HCT116 (cell line): ENCODE measurements at places on chromosomes 4 and X. TPM values are rescaled to one million over a fixed set of nuclear protein-coding genes. Genes with fewer than 3 reads are reported as not detected.

Gene RNF150
- total RNA-seq, result 0.07 TPM

Gene PTCHD1
- not detected for total RNA-seq

Gene TBX22
- not detected for total RNA-seq

Gene IQCM
- total RNA-seq, result 0.20 TPM

Gene MAGEA10
- total RNA-seq, result not detected

DNA sequence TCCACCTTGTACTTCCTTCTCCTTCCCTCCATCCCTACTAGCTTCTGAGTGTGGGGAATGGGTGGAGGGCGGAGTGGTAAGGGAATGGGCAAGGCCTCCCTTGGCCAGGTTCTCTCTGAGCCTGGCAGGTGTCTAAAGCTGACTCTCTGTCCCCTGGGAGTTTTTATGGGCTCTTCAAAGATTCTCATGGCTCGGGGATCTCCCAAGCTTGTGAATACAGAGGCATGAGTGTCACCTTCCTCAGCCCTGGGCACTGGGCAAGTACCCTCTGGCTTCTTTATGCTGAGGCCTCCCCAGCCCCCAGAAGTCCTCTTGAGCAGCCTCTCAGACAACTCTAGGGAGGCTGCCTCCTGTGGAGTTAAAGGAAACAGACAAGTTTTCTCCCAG, 32.5 kb upstream of the DDX3X start:
- no peak for DNase-seq

DNA sequence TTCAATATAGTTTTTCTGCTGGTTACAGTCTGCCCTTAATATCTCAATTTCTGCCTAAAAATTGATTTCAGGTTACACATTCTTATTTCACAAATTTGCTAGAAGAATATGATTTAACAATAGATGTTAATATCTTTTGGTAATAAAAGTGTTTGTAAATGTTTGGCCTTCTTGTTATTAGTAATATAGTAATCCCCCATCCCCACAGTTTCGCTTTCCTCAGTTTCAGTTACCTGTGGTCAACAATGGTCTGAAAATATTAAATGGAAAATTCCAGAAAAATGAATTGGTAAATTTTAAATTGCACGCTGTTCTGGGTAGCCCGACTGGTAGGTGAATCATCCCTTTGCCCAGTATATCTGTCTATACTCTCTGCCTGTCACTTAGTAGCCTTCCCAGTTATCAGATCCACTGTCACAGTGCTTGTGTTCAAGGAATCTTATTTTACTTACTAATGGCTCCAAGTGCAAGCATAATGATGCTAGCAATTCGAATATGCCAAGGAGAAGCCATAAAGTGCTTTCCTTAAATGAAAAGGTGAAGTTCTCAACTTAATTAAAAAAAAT, 3.5 kb upstream of the BMP2K start:
- DNase-seq, result no peak

DNA sequence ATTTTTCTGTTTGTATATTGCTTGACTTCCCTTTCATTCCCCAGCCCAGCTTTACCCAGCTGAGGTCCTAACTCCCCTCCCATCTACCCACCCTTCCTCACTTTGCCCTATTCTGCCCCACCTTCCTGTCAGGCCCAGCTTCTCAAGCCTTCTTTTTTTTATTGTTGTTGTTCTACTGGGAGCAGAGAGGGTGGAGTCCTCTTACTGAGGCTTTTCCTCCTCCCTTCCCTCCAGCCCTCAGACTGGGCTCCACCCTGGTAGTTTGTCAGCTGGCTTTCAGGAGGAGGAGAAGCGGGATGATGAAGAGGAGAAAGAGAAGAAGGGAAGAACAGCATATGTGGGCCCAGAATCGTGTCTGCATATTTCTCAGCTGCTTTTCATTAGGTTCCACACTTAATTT, 3.2 kb upstream of the KLF8 start:
- DNase-seq, result no peak

DNA sequence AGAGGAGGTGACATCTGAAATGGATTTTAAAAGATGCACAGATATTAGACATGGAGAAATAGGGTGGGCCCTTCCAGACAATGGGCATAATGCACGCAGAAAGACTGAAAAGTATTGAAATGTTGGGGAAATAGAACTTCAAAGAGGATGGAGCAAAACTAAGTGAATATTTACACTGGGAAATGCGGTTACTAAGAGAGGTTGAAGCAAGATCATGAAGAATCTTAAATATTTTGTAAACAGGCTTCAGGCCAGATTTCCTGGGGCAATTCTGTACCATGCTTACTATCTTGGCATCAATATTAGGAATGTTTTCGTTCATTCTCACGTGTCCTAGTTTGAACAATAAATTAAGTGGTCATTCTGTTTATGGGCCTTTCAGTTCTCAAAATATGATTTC, 216.3 kb downstream of the ADAMTS3 start:
- DNase-seq, result no peak

- DNase-seq, result no peak
Observed at GRCh38 chr4:41819621-41820020, 71.1 kb upstream of the PHOX2B start.

DNA sequence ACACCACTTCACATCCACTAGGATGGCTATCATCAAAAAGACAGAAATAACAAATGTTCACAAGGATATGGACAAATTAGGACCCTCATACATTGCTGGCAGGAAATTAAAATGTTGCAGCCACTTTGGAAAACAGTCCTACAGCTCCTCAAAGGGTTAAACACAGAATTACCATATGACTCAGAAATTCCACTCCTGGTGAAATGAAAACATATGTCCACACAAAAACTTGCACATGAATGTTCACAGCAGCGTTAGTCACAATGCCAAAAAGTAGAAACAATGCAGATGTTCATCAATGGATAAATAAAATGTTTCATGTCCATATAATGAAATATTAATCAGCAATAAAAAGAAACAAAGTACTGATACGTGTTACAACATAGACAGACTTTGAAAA, 15.1 kb downstream of the S100G start:
- DNase-seq, result no peak

- DNase-seq, result peak; percentile 49
Observed at GRCh38 chr4:158172261-158173258, at the start of gene GASK1B. Gene GASK1B (minus strand): TSS chr4:158173025. CDS start chr4:158171375, 1,650 bp downstream.

DNA sequence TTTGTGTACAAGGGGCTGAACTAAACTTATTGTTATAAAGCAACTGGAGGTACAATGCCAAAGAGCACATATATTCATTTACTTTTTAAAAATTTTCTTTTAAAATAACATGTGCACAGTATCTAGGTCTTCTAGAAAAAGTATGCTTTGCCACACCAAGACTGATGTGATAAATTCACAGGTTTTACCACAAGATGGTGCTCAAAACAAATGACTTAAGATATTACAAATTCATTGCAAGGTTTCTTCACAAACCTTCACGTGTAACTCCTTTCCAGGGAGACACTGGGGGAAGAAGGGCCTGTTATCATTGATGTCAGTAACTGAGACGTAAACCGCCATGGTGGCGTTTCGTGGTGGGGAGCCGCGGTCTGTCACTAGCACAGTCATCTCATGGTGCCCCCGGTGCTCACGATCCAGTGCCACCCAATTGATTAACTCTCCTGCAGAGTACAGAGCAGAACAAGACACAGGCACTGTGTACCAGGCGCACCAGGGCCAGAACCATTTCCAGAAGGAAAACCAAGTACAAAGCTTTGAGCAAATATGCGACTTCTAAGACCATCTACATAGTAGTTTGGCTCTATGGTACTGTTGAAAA, 162.2 kb downstream of the DCHS2 start:
- no peak for DNase-seq

DNA sequence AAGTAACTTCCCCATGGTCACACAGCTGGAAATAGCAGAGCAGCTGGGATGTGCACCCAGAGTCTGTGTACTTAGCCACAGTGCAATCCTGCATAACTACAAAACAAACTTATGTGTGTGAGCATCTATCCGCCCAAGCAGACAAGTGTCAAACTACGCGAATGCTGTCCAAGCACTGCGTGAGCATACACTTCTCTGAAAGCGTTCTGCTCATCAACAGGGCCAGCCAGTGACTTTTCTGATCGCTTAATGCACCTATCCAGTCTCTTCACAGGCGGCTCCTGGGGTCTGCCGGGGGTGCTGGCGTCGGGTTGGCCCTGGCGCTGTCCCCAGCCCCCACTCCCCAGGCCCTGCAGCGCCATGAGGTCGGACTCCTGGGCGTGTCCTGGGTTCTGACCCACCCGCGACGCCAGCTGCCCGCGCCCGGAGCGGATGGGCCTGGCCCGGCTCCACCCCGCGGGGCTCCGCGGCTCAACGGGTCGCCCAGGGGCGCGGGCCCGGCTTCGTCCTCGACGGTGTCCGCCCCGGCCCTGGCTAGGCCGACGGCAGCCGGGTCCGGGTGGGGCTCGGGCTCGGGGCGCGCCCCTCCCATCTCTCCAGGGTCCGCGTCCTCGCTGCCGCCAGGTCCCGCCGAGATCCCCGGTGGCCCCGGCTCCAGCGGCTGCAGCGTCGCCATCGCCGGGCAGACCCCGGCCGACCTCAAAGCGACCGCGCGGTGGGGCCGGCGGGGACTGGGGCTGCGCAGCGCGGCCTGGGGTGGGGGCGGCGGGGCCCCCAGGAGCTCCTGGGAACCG, 1.3 kb upstream of the ZNF141 start:
- DNase-seq, result no peak

GRCh38 chr4:166399021-166399420, 526.0 kb downstream of the TLL1 start:
- no peak for DNase-seq

DNA sequence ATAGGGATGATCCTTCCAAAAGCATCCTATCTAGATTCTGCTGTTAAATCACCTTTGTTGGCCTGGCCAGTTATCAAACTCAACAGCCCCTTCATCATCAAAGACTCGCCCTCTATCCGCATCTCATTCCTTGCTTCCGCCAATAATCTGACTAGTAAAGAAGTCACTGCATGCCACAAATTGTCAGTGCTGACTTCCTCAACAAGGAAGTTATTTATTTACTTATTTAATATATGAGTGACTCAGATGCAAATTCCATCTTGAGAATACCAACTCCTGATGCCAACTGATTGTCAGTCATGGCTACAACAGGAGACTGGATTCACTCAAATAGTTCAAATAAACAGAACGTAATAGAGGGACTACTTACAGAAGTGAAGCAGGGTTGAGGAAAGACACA, 283.8 kb downstream of the TRIML1 start:
- no peak for DNase-seq

DNA sequence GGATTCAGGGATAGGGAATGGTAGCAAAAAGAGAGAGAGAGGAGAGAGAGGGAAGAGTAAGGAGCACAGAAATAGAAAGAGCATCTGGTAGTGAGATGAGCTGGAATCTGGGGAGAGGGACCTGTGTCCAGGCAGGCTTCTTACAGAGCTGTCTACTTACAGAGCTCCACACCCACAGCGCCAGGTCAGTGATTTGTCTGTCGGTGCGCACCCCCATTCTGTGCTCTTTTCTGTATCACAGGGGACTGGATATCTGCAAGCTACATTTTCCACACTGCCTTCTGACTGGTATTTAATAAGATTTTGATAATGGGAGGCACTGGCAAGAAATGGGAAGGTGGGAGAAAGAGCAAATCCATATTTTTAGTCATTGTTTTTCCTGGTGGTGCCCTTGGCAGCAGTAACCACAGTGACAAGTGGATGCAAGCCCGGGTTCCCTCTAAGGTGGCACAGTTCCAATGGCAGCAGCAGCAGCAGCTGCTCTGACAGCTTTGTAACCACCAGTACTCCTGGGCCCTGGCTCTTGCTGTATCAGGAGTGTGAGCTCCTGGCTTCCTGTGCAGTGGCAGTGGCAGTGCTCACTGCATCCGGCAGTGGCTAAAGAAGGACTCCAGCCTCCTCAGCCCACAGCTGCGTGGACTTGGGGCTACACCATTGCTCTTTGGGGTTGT, 300.5 kb downstream of the TRIML1 start:
- no peak for DNase-seq

DNA sequence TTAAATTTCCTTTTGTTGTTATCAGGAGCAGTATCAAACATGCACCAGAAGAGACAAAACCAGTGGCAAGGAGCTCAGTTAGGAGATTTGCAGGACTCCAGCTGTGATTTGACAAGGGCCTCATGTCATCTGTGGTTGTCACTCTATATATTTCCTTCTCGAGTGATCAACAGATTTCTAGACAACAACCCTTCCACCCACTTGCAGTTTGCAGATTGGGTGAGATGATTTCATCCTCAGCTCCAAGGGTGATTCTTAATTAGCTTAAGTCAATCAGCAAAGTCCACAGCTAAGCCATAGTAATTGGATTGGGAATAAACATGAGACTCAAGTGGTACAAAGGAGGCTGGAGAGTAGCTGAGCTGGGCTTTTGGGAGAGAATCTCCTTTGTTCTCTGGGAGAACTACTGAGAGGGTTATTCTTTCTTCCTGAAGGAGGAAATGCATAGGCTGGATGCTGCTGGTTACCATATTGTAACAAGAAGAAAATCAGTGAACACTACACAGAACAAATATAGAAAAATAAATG, 192.8 kb downstream of the PPARGC1A start:
- DNase-seq, result no peak

DNA sequence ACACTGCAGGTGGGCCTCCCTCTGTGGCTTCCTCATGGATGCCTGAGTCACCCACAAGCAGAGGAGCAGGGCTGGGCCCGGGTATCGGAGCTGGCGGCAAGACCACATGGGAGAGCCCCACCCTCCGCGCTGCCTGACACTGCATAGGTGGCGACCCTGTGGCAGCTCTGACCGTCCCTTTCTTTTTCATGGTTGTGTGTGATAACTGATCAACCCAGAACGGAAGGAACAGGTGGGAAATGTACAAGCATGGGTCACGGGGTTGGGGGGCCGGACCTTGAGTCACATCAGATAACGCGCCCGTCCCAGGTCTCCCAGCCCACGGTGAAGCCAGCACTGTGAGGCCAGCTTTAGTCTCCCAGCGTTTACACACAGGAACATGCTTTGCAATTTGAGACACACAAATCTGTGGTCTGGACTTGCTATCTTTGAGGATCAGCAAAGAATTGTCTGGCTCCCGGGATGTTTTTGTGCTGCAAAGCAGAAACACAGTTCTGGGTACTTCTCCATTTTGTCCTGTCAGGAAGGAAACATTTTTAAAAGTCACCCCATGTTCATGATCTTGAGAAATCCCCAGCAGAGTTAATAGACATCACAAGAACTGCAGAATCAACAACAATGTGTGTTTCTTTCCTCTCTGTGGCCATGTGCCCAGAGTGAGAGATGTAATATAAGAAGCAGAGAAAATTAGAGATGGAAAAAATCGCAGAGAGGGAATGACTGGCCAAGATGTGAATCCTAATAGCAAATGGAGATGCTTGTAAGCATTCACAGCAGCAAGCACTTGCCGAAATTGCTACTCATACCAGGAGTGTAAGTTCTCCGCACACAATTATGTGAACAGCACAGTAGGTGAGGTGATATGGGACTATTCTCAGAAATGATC, 70.1 kb upstream of the CBR4 start:
- DNase-seq, result no peak

GRCh38 chrX:110683925-110684324, 111.7 kb downstream of the CHRDL1 start:
- no peak for DNase-seq
